Activated CD4-positive, alpha-beta T cell treated with anti-CD3 and anti-CD28 coated beads, Interleukin-2, amount 50 U/mL, for 4 hours (primary cell): ENCODE measurements at places on chromosomes 13 and 19.

GRCh38 chr13:101289764-101290163, 126.5 kb downstream of the NALCN start:
- no peak for DNase-seq

DNA sequence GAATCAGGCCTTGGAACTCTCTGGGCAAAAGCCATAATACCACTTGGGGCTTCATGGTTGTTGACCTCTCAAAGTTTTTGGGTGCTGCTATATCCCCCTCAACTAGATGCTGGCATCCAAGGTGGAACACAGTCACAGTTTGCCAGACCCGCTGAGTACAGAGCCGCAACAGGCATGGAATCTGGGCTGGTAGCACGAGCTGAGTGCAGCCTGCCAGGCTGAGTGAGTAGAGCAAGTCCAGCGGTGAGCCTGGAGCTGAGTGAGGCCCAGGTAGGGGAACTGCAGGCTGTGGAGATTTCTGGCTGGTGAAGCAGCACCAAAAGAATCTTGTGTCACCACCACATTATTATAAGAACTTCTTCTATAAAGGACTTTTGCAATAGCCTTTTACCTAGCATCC, 192.6 kb downstream of the PCDH17 start:
- DNase-seq, result no peak

DNA sequence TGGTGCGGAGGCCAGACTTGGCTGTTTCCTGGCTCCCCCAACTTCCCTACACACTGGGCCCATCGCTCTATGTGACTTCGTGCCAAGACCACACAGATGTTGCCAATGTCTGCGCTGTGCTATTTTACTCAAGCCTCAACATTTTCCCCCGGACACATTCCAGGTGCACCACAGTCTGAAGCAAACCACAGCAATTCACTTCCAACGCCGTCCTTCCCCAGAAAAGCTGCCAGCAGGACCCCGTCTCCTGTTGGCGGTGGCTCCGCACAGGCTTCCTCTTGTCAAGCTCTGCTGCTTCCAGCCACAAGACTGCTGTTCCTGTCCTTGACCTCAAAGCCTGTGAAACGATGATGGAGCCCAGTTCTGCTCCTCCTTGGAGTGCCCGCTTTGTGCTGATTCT, 100.7 kb downstream of the CRYL1 start:
- DNase-seq, result no peak

- no peak for DNase-seq
Measured at GRCh38 chr13:108495646-108496361, 133.6 kb upstream of the MYO16 start.

- no peak for DNase-seq
Measured at GRCh38 chr19:54262066-54262465, 5.0 kb upstream of the LILRB5 start.

DNA sequence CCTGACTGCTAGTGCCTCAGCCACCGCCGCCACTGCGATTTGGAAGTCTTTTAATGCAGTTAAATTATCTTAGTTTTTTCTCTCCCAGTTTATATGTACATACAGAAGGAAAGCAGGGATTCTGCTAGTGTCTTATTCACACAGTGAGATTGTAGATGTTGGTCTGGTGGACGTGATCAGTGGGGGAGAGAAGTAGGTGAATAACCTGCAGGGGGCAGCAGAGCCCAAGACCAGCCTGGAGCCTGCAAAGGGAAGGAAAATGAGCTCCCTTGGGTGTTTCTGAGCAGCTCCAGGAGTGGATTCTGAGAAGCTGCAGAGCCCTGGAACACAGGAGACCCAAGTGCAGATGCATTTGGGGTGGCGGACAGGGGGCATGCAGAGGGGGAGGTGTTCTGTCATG, 26.3 kb downstream of the ZNF844 start:
- peak; percentile 48 for DNase-seq

- DNase-seq, result peak; percentile 34
Measured at GRCh38 chr19:48480558-48481500, 11.7 kb downstream of the CYTH2 start.

DNA sequence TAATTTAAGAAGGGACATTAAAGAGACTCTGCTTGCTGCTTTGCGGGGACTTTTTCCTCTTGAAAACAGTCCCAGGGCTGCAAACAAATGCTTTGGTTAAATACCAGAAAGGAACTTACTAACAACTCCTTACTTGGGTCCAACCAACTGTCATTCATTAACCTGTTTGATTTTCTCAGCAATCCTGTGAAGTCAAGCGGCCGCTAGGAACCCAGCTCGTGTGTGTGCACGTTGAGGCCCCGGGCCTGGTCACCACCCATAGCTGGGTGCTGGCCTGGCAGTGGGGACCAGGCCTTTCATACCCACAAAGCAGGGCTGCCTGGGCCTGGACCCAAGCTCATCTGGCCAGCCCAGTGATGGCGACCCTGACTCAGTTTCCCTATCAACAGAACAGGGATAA, 50.7 kb downstream of the C1QTNF9 start:
- DNase-seq, result no peak

- DNase-seq, result peak; percentile 72
Measured at GRCh38 chr19:12666265-12667048, at the start of the genes MAN2B1 and WDR83. Gene MAN2B1, minus strand, starts transcription at chr19:12666742. Its CDS starts 41 bp downstream, at chr19:12666701. Gene WDR83, plus strand, starts transcription at chr19:12666807. Its CDS starts 2,984 bp downstream, at chr19:12669791.

- DNase-seq, result no peak
Measured at GRCh38 chr19:46596008-46596407, 5.1 kb upstream of the CALM3 start.

- no peak for DNase-seq
Measured at GRCh38 chr19:18480006-18480691, 41.7 kb downstream of the ELL start.

DNA sequence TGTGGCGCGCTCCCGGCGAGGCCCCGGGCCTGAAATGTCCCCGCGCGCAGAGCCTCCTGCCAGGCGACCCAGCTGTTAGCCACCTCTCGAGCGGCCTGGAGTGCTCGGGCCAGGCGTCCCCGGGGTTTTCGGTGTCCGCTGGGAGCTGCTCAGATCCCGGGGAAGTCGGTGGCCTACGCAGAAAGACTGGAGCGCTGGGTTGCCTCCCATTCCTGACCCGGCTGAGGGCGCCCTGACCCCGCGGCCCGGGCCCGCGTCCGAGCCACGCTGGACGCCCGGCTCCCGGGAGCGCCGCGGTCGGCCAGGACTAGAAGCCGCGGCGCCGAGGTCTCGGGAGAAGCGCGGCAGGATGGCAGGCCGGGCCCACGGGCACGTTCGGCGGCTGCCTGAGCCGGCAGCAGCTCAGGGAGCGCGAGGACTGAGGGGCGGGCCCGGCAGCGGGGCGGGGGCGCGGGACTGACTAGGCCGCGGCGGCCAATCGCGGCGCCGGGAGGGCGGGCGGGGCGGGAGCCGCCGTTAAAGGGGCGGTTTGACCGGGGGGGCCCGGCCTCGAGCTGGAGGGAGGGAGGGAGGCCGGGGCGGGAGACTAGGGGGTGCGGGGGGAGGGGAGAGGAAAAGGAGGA, 1.3 kb upstream of the ZIC2 start:
- DNase-seq, result peak; percentile 51

DNA sequence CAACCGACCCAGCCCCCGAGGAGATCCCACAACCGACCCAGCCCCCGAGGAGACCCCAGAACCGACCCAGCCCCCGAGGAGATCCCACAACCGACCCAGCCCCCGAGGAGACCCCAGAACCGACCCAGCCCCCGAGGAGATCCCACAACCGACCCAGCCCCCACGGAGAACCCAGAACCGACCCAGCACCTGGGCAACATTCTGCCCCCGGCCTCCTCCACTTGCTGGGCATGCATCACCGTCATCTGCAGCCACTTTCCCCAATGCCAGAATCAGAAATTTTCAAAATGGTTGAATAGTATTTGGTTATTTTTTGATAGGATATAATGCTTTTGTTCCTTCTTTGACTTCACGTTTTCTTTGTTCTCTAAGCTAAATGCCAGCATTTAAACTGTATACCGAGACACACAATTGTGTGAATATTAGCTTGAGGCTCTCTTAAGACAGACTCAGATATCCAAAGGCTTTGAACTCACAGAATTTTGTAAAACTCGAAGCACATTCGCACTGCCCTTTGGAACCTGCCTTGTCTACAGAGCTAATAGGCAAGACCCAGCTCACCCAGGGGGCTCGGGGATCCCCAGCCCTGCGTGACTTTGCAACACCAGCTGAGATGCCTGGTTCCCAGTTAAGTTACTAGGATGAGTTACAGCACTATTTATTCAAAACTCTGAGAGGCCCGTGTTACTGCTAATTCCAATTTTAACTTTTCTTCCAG, 15.5 kb upstream of the RASA3 start:
- DNase-seq, result no peak

- no peak for DNase-seq
Measured at GRCh38 chr13:23087880-23088279, 92.9 kb upstream of the SGCG start.

DNA sequence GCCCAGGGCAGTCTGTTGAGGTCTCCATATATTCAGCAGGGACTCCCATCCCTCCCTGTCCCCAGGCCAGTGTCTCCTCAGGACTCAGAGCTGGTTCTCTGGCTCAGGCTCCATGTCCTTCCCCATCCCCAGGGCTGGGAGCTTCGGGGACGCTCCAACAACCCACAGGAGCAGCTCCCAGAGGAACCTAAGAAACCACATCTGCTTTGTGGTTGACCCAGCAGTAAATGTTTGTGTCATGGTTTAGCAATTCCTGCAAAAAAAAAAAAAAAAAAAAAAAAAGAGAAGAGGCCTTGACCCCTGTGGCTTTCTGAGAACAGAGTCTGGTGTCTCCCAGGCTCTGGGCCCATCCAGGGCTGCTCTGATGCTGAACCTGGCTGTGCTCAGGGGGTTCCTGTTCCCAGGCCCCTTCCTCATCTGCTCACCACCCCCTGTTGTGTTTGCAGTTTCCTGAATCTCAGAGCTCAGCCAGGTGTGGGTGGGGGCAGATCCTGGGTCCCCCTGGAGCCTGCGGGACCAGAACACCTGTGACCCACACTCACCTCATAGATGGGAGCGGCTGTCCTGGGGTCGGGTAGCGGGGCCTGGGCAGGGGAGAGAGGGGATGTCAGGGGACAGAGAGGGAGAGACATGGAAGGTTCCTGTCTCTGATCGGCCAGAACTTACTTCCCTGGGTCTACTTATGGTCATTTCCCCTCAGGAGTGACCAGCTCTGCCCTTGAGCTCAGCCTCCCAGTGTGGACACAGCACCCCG, 25.2 kb upstream of the CEACAM1 start:
- no peak for DNase-seq

DNA sequence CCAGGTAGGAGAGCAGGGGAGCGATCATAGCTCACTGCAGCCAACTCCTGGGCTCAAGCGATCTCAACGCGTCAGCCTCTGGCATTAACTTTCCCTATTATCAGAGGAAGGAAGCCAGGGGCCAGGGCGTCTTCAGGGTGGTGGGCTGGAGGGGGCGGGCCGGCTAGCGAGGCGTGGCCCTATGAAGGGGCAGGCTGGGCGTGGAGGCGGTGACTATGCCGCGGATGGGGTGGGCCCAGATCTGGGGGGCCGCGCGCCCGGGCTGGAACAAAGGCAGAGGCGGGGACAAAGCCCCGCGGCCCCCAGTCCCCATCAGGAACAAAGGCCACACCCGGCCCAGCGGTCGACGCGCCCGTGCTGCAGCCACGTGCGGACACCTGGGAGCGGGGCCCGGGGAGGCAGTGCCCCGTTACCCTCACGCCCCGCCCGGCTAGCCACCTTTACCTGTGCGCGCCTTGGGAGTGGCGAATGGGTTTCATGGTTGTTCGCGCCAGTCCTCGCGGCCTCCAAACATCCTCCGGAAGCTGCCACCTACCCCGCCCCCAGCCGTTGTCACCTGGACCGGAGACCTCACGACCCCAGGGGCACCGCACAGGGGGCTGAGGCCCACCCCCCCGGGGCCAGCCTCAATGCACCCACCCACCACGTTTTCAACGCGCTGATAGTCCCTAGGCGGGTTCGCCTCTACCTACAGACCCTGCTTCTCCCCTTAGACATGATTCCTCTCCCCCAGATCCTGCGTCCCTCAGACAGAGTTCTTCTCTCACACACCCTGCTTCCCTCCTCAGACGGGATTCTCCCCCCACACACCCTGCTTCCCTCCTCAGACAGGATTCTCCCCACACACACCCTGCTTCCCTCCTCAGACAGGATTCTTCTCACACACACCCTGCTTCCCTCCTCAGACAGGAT, 5.4 kb upstream of the TRIM28 start:
- no peak for DNase-seq

DNA sequence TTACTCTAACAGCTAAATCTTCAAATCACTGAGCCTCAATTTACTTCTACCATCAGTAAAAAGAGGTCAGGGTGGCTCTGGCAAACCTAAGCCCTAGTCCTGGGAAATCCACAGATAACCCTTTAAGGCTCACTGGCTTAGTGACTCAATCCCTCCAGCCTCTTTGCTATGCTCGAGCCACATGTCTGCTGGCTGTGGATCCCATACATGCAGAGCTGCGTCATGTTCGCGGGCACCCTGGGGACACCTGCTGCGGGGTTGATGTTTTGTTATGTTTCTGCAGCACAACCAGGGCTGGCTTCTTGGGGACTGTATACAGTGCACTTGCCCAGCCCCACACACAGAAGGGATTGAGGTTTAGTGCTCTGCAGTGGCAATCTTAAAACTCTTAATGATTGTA, 41.6 kb upstream of the C13orf42 start:
- no peak for DNase-seq

- DNase-seq, result no peak
Measured at GRCh38 chr13:35599384-35599783, 122.9 kb upstream of the MAB21L1 start.

- no peak for DNase-seq
Measured at GRCh38 chr19:17610384-17610783, 54.9 kb downstream of the COLGALT1 start.

GRCh38 chr13:65468628-65469027, 1761.5 kb downstream of the PCDH9 start:
- DNase-seq, result no peak

DNA sequence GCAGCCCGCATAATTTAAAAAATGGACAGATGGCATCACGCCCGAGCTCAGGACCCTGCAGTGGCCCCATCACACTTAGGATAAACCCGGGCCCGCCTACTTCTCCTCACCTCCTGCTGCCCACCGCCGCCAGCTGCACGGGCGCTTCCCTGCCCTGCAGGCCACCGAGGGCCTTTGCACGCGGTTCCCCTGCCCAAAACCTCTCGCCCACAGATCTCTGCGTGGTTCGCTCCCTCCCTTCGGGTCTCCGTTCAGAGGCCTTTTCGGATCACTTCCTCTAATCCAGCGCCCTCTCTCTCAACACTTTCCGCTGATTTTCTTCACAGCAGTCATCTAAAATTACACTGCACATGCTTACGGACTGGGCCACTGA, 1.8 kb downstream of the SHISA7 start:
- no peak for DNase-seq

DNA sequence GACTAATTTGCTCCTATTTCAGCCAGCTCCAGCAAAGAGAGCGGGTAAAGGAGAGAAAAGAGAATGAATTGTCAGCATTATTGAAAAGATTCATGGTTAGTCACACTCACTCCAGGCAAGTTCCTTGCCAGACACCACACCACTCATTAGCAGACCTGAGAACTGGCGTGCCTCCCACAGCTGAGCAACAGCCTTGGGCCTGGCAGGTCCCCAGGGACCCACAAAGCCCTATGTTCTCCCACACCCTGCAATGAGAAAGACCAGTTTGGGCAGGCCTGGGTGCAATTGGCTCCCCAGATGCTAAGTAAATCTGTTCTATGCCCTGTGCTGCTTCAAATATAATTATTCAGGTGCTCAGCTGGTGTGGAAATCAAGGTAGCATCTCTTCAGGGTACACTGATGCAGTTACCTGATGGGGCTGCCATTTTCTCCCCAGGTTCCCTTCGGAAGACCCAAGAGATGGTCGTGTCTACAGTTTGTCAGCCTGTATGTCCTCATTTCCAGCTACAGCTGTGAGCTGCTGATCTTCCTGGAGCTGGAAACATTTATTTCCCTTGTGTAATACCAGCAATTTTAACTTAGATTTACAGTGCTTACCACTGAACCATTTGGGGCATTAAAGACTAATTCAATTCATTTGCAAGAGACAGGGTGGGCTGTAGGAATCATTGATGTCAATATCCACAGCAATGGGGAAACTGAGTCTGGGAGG, 405.0 kb downstream of the COG6 start:
- DNase-seq, result no peak

GRCh38 chr13:110099922-110100321, 207.0 kb downstream of the COL4A1 start:
- DNase-seq, result no peak
